ENCODE measurements at places on chromosomes 1 and 21. TPM values are rescaled to one million over a fixed set of nuclear protein-coding genes. Genes with fewer than 3 reads are reported as not detected.

Gene TFAP2E
- total RNA-seq: not detected

DNA sequence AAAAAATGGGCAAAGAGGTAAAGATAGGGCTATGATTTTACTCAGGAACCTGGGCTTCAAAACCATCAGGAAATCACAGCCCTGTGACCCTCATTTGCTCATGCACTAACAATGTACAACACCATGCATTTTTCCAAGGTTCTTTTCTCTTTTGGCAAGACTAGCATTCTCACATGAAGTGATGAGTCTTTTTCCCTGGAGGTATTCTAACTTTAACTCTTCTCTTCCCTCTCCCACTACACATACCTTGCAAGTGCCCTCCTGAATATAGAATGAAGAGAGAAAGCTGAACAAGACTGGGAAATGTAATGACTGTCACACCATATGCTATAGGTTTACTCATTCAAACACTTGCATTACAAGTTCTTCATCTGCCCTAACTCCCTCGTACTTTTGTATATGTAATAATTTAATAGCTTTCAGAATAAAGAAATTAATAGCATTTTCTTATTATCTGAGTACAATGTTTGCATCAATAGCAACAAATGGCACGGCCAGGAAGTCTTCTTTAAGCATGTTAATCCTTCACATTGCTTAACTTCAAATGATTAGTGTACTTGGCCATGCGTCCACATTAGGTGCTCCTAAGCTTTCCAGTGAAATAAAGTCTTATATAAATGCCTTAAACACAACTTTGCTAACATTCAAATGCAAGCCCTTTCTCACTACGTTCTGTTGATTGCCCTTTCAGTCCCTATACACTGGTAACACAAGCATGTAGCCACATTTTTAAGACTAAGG is 1.8 kb downstream of the NIBAN1 start:
- H3K27ac ChIP-seq: peak overlapping the region; percentile 69
- H3K27me3 ChIP-seq: no peaks in the 10 kb centered on the region
- H3K4me1 ChIP-seq: peaks cover 42% of the 10 kb centered on the region
- H3K4me3 ChIP-seq: peak overlapping the region; percentile 74
- H3K36me3 ChIP-seq: peaks cover 4% of the 10 kb centered on the region
- peak; percentile 33 for DNase-seq

GRCh38 chr1:204733869-204734596 is 48.5 kb upstream of the LRRN2 start:
- H3K4me3 ChIP-seq: no peak overlapping the region
- peaks cover 30% of the 10 kb centered on the region for H3K27me3 ChIP-seq
- no peaks in the 10 kb centered on the region for H3K4me1 ChIP-seq
- DNase-seq: no peak

Gene SELENBP1
- total RNA-seq: 31.1 TPM

DNA sequence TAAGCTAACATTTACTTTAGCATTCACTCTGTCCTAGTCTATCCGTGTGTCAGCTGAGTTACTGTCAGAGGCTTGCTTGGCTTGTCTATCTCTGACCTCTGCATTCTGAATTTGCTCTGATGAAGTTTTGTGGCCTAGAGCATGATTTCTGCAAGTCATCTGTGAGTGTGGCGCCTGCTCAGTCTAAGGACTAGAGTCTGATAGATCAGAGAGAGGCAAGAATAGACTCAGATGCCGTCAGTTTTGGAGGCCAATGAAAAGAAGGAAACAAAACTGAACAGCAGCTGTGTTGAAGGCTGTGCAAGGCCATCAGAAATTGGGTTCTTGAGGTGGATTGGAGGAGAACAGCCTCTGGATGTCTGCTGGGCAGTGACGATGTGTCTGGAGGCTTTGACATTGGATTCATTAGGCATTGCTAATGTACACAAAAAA is 573.1 kb downstream of the USP25 start:
- H3K27me3 ChIP-seq: peaks cover 3% of the 10 kb centered on the region
- H3K4me1 ChIP-seq: no peaks in the 10 kb centered on the region
- DNase-seq: no peak
- H3K27ac ChIP-seq: no peak overlapping the region
- no peaks in the 10 kb centered on the region for H3K36me3 ChIP-seq

GRCh38 chr1:35835398-35835797 is 27.6 kb downstream of the AGO4 start:
- H3K4me1 ChIP-seq: no peaks in the 10 kb centered on the region
- H3K4me3 ChIP-seq: no peak overlapping the region
- no peak overlapping the region for H3K27ac ChIP-seq

- no peak for DNase-seq
- H3K36me3 ChIP-seq: no peaks in the 10 kb centered on the region
- H3K4me3 ChIP-seq: no peak overlapping the region
- no peak overlapping the region for H3K27ac ChIP-seq
- H3K27me3 ChIP-seq: no peaks in the 10 kb centered on the region
- no peaks in the 10 kb centered on the region for H3K4me1 ChIP-seq
These were observed 229.1 kb upstream of the ZP4 start for GRCh38 chr1:238119861-238120260.

DNA sequence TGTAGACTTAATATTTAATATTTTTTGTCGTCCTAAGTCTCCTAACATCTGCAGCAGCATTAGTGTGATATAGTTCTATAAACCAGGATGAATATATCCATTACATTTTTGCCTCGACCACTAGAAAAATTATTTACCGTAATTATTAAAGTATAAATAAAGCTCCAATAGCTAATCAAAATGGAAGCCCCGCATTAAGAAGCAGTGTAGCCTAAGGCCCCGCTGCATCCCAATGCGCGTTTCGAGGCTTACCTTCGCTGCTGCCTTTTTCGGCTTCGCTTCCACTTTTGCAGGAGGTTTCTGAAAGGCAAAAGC is 891 bp downstream of the HMGN1 start:
- peaks cover 25% of the 10 kb centered on the region for H3K4me1 ChIP-seq
- H3K36me3 ChIP-seq: peaks cover 57% of the 10 kb centered on the region
- no peak for DNase-seq
- H3K27ac ChIP-seq: peak overlapping the region; percentile 88
- no peaks in the 10 kb centered on the region for H3K27me3 ChIP-seq

GRCh38 chr1:227321035-227321434 is 2.7 kb upstream of the CDC42BPA start:
- no peak overlapping the region for H3K4me3 ChIP-seq
- no peak for DNase-seq
- H3K36me3 ChIP-seq: peaks cover 6% of the 10 kb centered on the region
- no peaks in the 10 kb centered on the region for H3K27me3 ChIP-seq
- 0 out of 2 replicates have a peak, but pooled peaks cover 4% of the 10 kb centered on the region for H3K4me1 ChIP-seq

GRCh38 chr1:228366866-228367741 is 39.5 kb downstream of the TRIM11 start:
- no peak overlapping the region for H3K4me3 ChIP-seq

Gene BNIPL
- total RNA-seq: 0.75 TPM

GRCh38 chr1:211068976-211069375 is 65.0 kb downstream of the KCNH1 start:
- no peaks in the 10 kb centered on the region for H3K36me3 ChIP-seq
- no peak overlapping the region for H3K27ac ChIP-seq
- no peak overlapping the region for H3K4me3 ChIP-seq
- DNase-seq: no peak

DNA sequence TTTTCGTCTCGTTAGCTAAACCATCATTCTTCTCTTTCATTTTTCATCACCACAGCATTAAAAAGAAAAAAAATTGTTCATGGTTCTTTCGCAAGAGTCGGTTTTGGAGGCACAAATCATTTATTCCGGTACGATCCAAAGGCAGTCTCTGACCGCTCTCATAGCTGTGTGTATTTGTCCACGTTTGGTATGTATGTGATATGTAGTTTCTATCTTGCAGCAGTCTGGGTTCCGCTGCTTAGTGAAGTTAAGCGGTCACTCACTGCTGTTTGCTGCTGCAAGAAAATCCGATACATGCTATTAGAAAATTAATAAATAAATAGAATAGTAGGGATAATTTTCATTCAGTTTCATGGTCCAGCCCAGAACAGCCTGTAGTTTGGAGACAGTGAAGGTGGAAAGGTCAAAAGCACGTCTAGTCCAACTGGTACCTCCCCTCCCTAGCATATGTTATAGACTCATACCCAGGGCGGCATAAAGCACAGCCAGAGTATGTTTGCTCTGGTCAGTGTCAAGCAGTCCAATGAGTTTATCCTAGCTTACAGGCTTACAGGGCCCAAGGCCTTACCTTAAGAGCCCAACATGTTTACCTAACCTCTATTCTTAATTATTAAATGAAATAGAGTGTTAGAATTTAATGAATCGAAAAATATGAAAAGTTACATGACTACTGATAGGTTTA is 2.5 kb downstream of the FMN2 start:
- no peak overlapping the region for H3K27ac ChIP-seq
- peaks cover 20% of the 10 kb centered on the region for H3K36me3 ChIP-seq
- H3K4me3 ChIP-seq: peak overlapping the region; percentile 56
- peaks cover 26% of the 10 kb centered on the region for H3K4me1 ChIP-seq
- no peak for DNase-seq

Gene GSTM3
- total RNA-seq: 223 TPM

GRCh38 chr1:42280821-42281220 is 54.2 kb downstream of the FOXJ3 start:
- no peaks in the 10 kb centered on the region for H3K27me3 ChIP-seq
- no peaks in the 10 kb centered on the region for H3K4me1 ChIP-seq

Gene S100A3
- 0.31 TPM for total RNA-seq

Gene DRAM2
- total RNA-seq: 55.0 TPM

DNA sequence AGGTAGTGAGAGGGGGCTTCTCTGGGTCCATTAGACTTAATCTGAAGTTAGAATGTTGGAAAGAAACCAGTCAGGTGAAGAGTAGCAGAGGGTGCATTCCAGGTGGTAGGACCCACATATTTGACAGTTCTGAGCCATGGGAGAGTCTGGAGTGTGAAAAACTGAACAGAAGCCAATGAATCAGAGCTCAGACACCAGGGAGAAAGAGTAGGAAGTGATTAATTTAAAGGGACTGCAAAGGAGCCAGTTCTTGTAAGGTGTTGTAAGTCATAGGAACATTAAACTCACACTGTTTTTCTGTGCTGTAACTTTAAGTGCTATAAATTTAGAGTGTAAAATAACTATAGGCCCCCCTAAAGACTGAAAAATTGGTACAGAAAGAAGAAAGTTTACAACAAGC is 5.9 kb upstream of the DHX9 start:
- 0 out of 2 replicates have a peak, but pooled peaks cover 4% of the 10 kb centered on the region for H3K27me3 ChIP-seq
- H3K4me1 ChIP-seq: no peaks in the 10 kb centered on the region
- H3K36me3 ChIP-seq: no peaks in the 10 kb centered on the region
- no peak overlapping the region for H3K4me3 ChIP-seq
- DNase-seq: no peak

DNA sequence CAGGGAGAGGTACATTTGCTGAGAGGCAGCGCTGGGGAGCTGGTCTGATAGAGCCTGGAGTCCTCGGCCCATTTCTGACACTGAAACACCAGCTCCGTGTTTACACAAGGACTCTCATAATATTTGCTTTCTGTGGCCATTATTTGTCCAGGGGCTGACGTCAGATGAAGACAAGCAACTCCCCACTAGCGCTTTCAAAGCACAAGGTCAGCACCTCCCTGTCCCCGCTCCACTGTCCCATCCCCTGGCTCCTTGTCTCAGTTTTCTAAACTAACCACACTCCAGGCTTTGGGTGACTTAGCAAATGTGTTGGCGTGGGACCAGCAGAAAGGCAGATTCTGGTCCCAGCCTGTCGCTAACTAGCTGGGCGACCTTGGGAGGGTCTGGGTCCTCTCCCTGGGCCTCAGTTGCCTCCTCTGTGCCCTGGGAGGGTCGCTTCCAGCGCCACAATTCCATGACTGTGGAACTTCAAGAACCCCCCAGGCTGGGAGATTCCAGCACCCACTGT is 37.4 kb upstream of the ZBTB40 start:
- H3K36me3 ChIP-seq: no peaks in the 10 kb centered on the region
- H3K27ac ChIP-seq: no peak overlapping the region
- H3K4me3 ChIP-seq: no peak overlapping the region
- peak; percentile 36 for DNase-seq
- H3K27me3 ChIP-seq: peaks cover 4% of the 10 kb centered on the region

Data from SJSA1 (cell line).